ENCODE measurements at places on chromosomes 3 and 15.

- no peak for DNase-seq
Measured at GRCh38 chr15:73081321-73081958, 29.2 kb downstream of the NEO1 start.

DNA sequence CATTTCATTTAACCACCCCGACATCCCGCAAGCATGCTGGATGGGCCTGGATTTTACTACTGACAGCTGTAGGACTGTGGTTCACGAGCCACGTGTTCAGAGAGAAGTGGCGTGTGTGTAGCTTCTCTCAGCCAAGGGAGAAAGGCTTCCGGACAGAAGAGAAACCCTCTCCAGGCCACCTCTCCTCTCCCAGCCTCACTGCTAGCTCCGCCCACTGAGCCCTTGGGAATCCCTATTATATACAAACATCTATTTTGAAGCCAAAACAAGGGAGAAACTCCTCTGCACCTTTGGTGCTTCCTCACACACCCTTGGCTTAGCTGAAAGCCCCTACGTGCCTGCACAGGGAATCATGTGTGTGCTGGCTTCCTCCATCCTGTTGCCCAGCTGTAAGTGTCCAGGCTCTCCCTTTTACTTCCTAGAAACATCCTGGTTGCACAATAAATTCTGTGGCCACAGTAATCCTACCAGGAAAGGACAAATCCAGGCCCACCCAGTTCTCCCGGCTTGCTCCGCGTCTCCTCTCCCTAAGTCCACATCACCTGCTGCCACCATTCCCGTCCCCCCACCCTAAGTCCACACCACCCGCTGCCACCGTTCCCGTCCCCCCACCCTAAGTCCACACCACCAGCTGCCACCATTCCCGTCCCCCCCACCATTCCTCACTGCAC, 30.5 kb downstream of the PCSK6 start:
- DNase-seq: no peak

GRCh38 chr3:36695769-36696137, 68.6 kb downstream of the DCLK3 start:
- DNase-seq: no peak

- DNase-seq: no peak
Measured at GRCh38 chr15:42110367-42110766, 16.0 kb upstream of the PLA2G4D start.

- DNase-seq: no peak
Measured at GRCh38 chr3:71681224-71681668, 44.0 kb downstream of the EIF4E3 start.

- no peak for DNase-seq
Measured at GRCh38 chr15:95869920-95870319, 460.6 kb upstream of the NR2F2 start.

- no peak for DNase-seq
Measured at GRCh38 chr3:127108796-127109195, 84.1 kb upstream of the PRR23E start.

DNA sequence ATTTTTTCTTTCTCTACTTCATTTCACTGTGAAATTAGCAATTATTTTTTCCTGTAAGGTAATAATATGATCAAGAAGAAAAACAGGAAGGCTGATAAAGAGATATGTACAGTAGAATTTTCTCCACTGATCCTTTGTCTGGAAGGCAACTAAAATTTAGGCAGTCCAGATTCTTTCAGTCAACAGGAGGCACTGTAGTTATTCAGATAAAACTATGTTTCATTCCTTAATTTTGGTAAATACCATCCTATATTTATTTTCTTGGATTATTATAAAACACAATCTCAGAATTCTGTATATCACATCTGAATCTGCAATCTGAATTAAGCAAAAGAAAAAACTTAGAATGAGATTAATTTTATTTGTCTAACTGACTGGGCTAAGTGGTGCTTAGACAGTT, 343.2 kb downstream of the LSAMP start:
- no peak for DNase-seq

DNA sequence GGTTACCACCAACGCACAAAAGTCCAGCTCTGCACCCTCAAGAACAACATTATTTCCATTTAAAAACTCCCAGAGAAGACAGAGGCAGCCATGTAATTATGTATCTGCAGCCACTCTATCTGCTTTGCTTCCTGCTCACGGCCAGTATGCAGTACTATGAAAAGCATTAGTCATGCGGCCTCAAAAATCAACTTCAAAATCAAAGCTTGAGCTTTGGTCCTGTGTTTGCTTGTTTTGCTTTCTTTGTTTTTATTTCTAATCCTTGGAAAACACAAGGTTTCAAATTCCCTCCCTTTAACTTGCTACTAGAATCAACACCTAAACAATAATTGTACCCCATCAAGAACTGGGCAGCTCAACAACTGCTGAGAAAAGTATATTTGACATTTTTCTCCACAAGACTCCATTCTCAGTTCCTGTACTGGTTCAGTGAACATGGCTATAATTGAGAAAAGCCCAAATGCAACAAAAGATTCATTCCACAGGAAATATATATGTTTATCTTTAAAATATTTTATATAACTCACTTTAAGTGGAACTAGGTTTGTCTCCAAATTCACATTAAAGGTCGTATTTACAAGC, 37.6 kb downstream of the GBE1 start:
- DNase-seq: no peak
